ENCODE measurements at places on chromosomes 7 and 10.
A peak's percentile ranks its signal among the peaks of the same experiment; 100 is the strongest.

GRCh38 chr10:122543676-122544445, 16.7 kb upstream of the DMBT1 start:
- no peak for DNase-seq

DNA sequence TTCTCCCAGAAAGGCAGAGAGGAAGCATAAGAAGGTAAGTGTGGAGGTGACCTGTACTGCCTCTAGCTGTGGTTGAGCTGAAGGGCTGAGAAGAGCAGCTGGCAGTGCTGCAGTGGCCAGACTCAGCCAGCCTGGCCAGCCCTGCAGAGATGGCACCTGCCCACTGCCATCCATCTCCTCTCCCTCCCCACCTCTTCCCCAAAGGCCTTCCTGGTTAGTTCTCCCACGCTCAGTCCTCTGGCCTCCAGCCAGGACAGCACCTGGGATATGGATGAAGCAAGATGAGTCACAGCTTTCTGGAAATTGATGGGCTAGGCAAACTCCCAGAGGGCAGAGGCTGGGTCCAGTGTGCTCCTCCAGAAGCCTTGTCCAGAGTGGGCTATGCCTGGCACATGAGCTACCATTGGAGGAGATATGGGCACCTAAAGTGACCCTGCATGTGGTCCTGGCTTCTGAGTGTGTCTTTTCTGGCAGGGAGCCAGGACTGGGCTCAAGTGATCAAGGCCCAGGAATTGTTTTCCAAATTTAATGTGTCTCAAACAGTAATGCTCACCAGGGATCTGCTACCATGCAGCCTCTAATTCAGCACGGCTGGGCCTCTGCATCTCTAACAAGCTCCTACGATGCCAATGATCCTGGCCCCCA, 81.0 kb upstream of the CACUL1 start:
- DNase-seq = no peak

DNA sequence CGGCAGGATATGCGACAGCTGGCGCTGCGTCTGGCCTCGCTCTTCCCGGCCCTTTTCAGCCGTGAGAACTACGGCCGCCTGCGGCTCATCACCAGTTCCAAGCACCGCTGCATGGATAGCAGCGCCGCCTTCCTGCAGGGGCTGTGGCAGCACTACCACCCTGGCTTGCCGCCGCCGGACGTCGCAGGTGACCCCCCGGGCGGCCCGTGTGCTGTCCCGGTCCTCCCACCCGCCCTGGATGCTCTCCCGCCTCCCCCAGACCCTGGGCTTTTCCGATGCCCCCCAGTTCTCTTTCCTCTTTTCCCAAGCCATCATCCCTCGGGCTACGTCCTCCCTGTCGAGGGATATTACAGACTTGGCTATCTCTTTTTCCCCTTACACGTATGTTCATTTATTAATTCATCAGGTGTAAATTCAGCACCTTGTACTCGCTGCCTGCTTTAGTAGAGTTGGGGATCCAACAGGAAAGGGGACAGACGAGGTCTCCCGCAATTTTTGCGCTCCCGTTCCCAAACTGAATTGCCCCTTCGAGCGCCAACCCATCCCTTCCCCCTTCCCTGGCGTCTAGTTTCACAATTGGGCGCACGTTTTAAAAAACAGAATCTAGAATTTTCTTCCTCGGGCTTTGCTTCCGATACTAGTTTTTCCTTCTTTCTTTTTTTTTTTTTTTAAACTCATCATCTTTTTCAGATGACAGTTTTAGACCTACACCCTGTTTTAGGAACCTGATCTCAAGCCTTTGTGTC, 846 bp downstream of the MINPP1 start:
- peak; percentile 11 for DNase-seq

DNA sequence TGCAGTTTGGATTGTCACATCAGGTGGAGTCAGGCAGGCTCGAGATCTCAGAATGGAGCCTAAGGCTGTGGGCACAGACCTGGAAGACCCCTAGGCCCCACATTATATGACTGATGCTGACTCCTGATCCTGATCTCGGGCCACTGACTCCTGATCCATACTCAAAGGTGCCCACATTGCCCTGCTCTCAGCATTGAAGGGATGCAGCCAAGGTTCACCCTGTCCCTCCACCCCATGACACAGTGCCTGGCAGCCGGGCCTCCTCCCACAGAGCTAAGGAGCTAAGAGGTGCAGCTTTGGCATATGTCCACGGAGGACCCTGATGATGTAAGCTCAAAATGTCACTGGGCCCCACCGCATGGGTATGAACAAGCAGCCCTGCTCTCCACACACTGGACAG, 36.6 kb downstream of the TCERG1L start:
- no peak for DNase-seq

- no peak for DNase-seq
These were observed 79.4 kb downstream of the FAM241B start for GRCh38 chr10:69709366-69709941.

Measured in activated CD8-positive, alpha-beta memory T cell treated with anti-CD3 and anti-CD28 coated beads for 1 hour (primary cell).